CD4-positive, alpha-beta T cell treated with Interleukin-6 for 4 hours (primary cell): ENCODE measurements at places on chromosomes 11 and 22.
A peak's percentile ranks its signal among the peaks of the same experiment; 100 is the strongest.

- DNase-seq: no peak
Observed at GRCh38 chr11:33721426-33721825, 14.8 kb downstream of the CD59 start.

- DNase-seq: peak; percentile 11
Observed at GRCh38 chr11:123431619-123432018, 1.6 kb downstream of the GRAMD1B start.

GRCh38 chr22:17436382-17436980 lies 67.2 kb downstream of the CECR2 start:
- no peak for DNase-seq

DNA sequence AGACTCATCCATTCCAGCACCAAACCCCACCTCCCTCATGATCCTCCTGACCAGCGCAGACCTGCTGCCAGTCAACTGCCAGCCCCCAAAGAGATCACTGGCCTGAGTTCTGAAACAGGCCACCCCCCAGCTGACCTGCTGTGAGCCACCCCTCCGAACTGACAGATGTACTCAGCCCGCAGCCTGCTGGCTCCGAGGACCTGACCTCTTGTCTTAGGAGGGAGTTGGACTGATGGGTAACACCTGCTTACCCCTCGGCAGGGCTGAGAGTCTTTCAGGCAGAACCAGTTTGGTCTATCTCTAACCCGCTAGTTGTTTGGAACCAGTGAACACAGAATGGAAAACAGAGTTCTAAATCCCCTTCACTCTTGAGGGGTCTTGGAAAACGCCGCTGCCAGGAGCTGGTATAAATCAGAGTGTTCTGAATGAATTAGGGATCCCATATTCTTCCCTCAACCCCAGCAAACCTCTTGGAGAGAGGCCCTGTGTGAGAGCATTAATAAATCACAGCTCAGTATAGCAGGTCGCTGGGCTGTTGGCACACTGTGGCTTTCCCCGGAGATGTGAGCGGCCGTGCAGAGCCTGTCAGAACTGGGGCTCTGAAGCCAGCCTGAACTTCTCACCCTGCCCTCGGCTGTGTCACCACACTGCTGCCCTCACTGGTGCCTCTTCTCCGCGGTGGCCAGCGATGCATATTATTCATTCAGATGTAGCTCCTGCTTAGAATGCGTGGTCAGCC lies 165.1 kb upstream of the NCAM1 start:
- DNase-seq: no peak

- no peak for DNase-seq
Observed at GRCh38 chr11:121086866-121087265, 14.2 kb upstream of the TECTA start.

GRCh38 chr11:122033631-122034030 lies 82.4 kb downstream of the BLID start:
- DNase-seq: no peak

DNA sequence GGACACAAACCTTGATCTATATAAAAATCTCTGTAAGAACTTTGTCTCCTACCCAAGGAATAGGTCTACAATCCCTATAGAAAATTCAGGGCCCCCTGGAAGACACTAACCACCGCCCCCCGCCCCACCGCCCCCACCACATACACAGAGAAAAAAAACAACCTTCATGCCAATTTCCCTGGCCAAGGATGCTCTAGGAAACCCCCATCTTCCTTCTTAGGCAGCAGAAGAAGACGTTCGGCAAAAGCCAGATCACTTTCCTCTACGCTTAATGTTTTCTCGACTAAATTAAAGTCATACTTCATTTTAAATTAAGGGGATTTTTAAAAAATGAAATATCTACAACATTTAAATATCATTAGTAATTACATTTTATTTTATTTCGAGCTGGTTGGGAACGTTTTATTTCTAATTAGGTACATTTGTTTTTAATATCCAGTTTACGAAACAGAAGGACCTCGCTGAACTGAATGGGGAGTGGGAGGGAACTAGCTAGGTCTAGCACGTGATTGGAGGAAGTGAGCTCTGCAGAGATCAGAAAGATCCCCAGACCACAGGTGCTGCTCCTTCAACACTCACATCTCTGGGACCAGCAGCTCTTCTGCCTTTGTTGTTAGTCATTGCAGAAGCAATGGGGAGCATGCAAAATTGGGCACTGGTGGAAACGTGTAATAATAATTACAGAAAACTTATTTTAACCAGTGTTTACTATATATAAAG lies 472.3 kb downstream of the MN1 start:
- no peak for DNase-seq

GRCh38 chr11:93783362-93783761 lies 720 bp upstream of the MED17 start:
- no peak for DNase-seq

- no peak for DNase-seq
Observed at GRCh38 chr11:35182317-35182939, 43.5 kb downstream of the CD44 start.

GRCh38 chr22:49948116-49948957 lies 12.2 kb upstream of the PIM3 start:
- no peak for DNase-seq

- DNase-seq: no peak
Observed at GRCh38 chr11:69924308-69925161, 105.3 kb upstream of the FGF3 start.
